ENCODE measurements at places on chromosomes 2 and 18. TPM values are rescaled to one million over a fixed set of nuclear protein-coding genes. Genes with fewer than 3 reads are reported as not detected.

The BBS5 gene
- 4.6 TPM for total RNA-seq

DNA sequence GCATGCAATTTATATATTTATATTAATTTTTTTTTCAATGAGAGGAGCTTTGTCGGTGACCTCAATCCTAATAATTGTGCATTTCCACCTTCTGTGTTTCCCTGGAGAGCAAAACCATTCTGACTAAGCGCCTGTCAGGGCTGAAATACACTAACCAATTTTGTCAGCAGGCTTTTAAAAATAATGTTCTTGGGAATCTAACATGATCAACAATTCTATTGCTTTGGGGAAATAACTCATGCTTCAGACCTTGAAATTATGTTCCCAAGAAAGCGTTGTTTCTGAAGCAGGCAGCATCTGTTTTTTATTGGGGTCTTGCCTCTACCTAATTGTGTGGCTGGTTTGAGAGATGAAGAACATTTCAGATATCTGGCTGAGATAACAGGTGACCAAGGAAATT, 129.1 kb upstream of the ALKAL2 start:
- peaks cover 45% of the 10 kb centered on the region for H3K27me3 ChIP-seq
- no peaks in the 10 kb centered on the region for H3K36me3 ChIP-seq
- H3K4me3 ChIP-seq, result no peak overlapping the region
- no peak overlapping the region for H3K27ac ChIP-seq

The NAPG gene
- total RNA-seq, result 28.0 TPM

The MREG gene
- 16.9 TPM for total RNA-seq

DNA sequence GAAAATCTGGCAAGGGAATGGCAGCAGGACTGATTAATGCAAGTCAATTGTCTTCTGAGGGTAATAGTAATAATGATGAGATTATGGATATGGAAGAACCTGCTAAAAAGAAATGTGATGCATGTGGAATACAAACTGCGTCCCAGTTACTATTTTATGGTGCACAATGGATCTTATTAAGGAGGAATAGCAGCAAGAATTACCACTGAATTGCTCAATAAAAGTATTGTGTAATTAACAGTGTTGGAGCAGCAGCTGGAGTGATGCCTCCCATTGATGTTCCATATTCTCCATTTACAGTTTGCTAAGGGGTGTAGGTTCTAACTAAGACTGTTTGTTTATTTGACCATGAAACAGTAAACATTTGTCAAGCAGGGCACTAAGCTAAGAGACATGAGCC, 167.9 kb downstream of the HRH4 start:
- H3K4me3 ChIP-seq, result no peak overlapping the region
- no peaks in the 10 kb centered on the region for H3K4me1 ChIP-seq
- H3K27me3 ChIP-seq, result peaks cover 20% of the 10 kb centered on the region
- DNase-seq, result no peak

DNA sequence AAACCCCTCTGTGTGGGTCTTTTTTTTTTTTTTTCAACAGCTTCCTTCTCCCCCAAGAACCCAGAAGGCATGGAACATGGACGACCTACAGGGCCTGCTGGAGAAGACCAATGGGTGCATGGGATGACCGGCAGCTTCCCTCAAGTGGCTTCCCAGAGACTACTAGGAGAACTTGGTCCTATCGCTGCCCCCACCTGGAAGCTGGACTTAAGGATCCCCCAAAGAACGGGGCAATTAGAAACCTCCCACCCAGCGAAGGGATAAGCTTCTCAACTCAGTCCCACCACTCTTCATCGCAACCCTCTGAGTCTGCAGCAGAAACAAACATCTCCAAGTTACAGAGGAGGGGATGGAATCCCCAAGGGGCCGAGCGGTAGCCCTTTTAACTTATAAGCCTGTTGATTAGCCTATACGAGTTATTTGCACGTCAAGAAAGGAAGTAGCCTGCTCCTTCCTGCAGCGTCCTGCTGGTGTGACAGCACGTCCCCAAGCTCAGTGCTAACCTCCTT, 1.4 kb downstream of the ACTR1B start:
- H3K27me3 ChIP-seq, result no peaks in the 10 kb centered on the region
- no peak for DNase-seq
- H3K4me1 ChIP-seq, result peaks cover 20% of the 10 kb centered on the region
- H3K27ac ChIP-seq, result peak overlapping the region; percentile 92

GRCh38 chr18:55416791-55417190, 171.2 kb downstream of the TCF4 start:
- no peaks in the 10 kb centered on the region for H3K4me1 ChIP-seq
- DNase-seq, result no peak
- no peak overlapping the region for H3K4me3 ChIP-seq
- H3K27me3 ChIP-seq, result no peaks in the 10 kb centered on the region
- no peaks in the 10 kb centered on the region for H3K36me3 ChIP-seq

DNA sequence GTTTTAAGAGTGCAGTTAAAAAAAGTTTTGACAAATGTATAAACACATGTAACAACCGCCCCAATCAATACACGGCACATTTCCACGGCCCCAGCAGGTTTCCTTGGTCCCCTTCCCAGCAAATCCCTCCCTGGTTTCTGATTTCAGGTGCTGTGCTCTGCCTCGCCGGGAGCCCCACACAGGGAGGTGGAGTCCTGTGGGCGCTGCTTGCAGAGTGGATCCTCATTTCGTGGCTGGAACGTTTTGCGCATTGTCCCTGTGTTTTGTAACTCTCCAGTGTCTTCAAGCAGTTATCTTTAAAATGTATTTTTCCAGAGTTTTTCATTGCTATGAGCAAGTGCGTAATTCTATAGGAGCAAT, 124.8 kb downstream of the GALR1 start:
- no peak overlapping the region for H3K4me3 ChIP-seq
- no peaks in the 10 kb centered on the region for H3K36me3 ChIP-seq
- DNase-seq, result no peak
- no peaks in the 10 kb centered on the region for H3K27me3 ChIP-seq

The RAD51AP2 gene
- total RNA-seq, result 0.10 TPM

- no peaks in the 10 kb centered on the region for H3K4me1 ChIP-seq
- no peaks in the 10 kb centered on the region for H3K36me3 ChIP-seq
- DNase-seq, result no peak
Measured at GRCh38 chr2:147716906-147717305, 127.9 kb upstream of the ACVR2A start.

DNA sequence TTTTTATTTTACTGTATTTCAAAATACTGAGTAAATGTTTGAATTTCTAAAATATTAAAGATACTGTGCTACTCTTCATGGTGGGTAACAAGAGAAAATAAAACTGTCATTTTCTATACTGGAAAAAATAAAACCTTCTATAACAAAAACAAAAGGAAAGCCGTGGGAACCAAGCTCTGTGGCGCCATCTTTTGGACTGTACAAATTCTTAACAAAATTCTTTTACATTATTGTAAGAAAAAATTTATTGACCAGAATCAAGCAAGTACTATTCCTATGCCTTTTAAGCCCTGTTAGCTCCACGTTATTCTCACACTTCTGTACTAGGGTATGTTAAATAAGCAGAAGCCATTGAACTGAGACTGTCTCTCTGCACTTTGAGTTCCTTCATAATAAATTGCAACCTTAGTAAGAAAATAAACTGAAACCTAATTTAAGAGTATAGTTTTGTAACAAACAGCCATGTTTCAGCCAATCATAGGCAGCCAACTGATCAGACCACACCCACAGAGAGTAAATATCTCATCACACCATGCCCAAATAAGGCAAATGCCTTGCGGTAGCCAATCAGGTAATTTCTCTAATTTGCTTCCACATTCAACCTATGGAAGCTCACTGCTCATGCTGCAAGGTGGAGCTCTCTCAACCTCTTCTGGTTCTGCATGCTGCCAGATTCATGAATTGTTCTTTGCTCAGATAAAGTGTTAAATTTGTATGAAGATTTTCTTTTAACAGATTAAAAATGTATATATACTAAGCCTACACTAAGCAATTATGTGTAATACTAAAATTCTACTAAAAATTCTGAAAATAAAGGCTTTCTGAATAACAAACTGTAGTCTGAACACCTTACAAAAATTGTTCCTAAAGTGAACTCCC, 42.2 kb downstream of the HIBCH start:
- H3K4me3 ChIP-seq, result no peak overlapping the region
- H3K4me1 ChIP-seq, result peaks cover 11% of the 10 kb centered on the region
- H3K27ac ChIP-seq, result no peak overlapping the region
- DNase-seq, result peak; percentile 56

DNA sequence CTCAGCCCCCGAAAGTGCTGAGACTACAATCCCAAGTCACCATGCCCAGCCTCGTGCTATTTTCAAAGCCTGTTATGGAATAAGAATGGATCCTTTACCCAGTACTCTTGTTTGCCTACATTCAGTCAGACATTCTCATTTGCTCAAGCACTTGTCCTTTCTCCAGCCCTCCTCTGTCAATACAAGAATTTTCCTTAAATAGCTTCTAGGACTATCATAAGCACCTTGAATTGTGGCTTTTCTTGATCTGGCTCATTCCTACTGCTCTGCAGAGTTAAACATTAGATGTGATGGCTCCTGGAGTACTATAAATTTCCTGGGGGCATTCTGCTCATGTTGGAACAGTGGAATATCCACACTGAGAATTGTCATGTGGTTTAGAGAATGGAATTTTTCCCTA, 506.1 kb downstream of the ARHGAP15 start:
- H3K4me1 ChIP-seq, result no peaks in the 10 kb centered on the region
- no peak for DNase-seq
- H3K4me3 ChIP-seq, result no peak overlapping the region
- no peak overlapping the region for H3K27ac ChIP-seq
- H3K27me3 ChIP-seq, result no peaks in the 10 kb centered on the region

DNA sequence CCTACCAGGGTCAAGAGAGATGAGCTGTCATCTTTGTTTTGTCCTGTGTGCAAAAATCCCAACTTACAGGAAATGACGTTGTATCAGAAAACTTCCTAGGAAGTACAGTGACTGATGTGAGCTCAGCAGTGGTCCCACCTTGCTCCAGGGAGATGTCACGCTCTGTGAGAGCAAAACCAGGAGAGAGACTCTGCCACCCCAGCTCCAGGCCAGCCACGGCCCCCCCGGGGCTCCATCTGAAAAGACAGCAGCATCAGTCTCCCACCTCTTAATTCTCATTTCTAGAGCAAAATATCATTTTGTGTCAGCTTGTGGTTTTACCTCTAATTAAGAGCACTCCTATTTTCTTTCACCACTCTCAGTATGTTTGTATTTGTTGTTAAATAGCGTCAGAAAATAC, 57.5 kb downstream of the MYL12B start:
- no peak overlapping the region for H3K4me3 ChIP-seq
- no peaks in the 10 kb centered on the region for H3K36me3 ChIP-seq
- H3K27me3 ChIP-seq, result no peaks in the 10 kb centered on the region
- H3K4me1 ChIP-seq, result peaks cover 5% of the 10 kb centered on the region

DNA sequence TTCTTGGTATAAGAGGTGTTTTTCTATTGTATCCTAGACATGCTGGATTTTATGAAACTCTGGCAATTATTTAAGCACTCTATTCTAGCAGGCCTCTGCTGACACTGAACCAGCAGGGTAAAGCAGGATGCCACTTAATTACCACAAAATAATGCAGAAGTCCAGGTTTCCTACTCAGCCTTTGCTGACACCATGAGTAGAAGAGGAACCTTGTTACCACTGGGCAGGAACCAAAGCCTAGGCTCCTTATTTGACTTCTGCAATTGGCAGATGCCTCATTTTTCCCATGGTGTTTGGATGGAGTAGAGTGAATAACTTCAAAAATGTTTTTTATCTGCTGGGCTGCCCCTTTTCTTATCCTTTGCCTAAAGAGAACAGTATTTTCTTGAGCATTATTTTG, 60.8 kb downstream of the THNSL2 start:
- H3K27me3 ChIP-seq, result no peaks in the 10 kb centered on the region
- H3K27ac ChIP-seq, result no peak overlapping the region
- H3K36me3 ChIP-seq, result no peaks in the 10 kb centered on the region
- no peak for DNase-seq
- H3K4me1 ChIP-seq, result peaks cover 14% of the 10 kb centered on the region

DNA sequence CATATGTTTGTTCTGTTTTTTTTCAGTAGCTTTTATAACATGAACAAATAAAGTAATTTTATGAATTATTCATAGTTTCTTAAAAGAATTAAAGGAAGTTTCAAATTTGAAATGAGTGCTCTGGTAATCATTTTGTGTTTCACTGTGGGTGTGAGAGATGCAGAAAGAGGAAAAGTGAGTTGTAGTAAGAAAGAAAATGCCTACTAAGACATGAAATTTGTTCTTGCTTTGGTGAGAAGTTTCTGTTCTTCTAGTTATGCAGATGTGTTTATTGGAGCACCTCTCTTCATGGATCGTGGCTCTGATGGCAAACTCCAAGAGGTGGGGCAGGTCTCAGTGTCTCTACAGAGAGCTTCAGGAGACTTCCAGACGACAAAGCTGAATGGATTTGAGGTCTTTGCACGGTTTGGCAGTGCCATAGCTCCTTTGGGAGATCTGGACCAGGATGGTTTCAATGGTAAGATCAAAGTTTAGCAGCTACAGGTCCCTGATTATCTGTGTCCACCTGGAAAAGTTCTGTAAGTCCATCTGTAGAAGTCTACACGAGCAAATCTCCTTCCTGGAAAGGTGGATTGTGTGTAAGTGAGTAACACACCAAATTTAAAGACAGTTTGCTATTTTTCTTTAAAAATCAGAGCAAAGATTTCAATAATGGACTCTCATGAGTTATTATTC, 51.4 kb downstream of the ITGAV start:
- H3K4me1 ChIP-seq, result no peaks in the 10 kb centered on the region
- no peak overlapping the region for H3K4me3 ChIP-seq
- H3K27me3 ChIP-seq, result no peaks in the 10 kb centered on the region
- no peak overlapping the region for H3K27ac ChIP-seq
- DNase-seq, result no peak

DNA sequence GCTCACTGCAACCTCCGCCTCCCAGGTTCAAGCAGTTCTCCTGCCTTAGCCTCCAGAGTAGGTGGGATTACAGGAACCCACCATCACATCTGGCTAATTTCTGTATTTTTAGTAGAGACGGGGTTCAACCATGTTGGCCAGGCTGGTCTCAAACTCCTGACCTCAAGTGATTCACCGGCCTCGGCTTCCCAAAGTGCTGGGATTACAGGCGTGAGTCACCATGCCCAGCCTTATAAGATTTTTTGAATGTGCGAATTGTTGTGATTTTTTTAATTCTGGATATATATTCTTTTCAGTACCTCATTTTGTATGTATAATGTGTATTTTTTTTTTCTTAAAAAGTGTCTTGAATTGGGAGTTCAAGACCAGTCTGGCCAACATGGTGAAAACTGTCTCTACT, 42.0 kb upstream of the CCDC150 start:
- no peaks in the 10 kb centered on the region for H3K36me3 ChIP-seq
- DNase-seq, result no peak
- peaks cover 55% of the 10 kb centered on the region for H3K4me1 ChIP-seq
